ENCODE measurements at places on chromosomes 12 and 14.

GRCh38 chr12:4956054-4956453 is 46.3 kb downstream of the KCNA1 start:
- DNase-seq = no peak

GRCh38 chr12:109621211-109621694 is 47.7 kb downstream of the MVK start:
- no peak for DNase-seq

DNA sequence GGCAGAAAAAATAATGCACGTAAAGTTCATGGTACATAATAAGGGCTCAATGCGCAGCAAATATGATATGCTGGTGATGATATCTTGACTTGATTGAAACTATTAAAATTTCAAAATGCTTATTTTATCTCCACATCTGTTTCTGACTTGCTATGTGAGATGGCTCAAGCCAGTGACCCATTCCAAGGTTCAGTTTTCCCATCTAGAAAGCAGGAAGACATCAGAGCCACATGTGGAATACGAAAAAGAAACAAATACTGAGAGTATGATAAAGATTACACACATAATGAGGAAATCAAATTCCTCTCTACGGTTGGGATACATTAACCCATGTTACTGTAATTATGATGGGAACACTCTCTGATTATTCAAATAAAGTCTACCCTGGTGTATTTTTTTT is 24.0 kb upstream of the TSPAN11 start:
- DNase-seq = no peak

- DNase-seq = peak; percentile 63
Measured at GRCh38 chr12:40224439-40225291, at the start of gene LRRK2. TSS of gene LRRK2 (plus strand) at chr12:40224997. CDS start at chr12:40225132, 135 bp downstream.

DNA sequence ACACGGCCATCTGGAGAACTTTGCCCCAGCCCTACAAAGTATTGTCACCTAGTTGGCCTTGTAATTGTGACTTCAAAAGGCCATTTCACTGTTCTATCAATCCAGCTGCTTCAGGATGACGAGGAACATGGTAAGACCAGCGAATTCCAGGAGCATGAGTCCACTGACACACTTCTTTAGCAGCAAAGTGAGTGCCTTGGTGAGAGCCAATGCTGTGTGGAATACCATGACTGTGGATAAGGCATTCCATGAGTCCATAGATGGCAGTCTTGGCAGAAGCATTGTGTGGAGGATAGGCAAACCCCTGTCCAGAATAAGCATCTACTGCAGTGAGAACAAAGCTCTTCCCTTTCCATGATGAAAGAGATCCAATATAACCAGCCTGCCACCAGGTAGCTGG is 1009.1 kb upstream of the USP15 start:
- no peak for DNase-seq

- no peak for DNase-seq
Measured at GRCh38 chr14:64725261-64725815, 21.1 kb downstream of the PLEKHG3 start.

- DNase-seq = no peak
Measured at GRCh38 chr12:2693244-2693860, 101.4 kb upstream of the FKBP4 start.

GRCh38 chr14:53042480-53042879 is 91.6 kb upstream of the FERMT2 start:
- no peak for DNase-seq

- no peak for DNase-seq
Measured at GRCh38 chr14:101499080-101499479, 62.2 kb upstream of the DIO3 start.

DNA sequence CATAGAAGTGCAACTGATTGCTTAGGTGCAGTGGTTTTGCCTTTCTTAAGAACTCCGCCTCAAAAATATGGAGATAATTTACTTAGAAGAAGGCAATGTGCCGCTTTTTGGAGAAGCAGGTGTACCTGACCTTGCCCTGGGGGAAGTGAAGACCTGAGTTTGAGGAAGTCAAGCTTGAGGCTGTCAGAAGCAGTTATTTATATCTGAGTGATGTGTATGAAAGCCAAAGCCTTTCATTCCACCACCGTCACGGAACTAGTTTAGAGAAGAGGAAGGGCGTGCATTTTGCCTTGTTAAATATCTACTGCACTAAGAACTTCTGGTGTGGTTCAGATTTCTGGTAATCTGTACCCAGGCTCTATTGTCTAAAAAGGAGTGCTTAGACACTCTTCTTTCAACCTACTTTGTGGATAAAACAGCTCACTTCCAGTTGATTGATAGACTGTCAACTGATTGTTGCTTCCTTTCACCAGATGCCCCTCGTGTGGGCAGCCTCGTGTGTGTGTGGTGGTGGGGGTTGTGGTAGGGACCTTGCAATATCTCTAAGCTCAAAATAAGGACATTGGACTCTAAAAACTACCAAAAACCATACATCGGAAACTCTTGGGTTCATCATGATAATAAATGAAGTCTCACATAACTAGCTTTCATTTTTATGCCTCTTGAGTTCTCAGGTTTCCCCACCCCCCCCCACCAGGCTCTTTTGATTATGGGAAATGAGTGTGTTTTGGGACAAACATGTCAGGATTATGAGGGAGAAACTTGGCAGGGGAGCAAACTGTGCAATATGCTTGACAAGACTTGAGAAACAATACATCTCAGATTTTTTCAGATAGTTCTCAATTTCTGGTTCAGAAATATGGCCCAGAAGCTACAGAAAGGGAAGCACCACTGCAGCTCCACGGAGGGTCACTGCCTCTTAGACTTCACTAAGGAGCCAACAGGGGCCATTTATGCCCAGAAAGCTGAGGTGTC is 78.6 kb downstream of the ARF6 start:
- DNase-seq = peak; percentile 70
